ENCODE measurements at places on chromosomes 1 and 21.
A peak's percentile ranks its signal among the peaks of the same experiment; 100 is the strongest.

- DNase-seq: no peak
These were observed 14.1 kb downstream of the DYRK3 start for GRCh38 chr1:206649261-206649921.

DNA sequence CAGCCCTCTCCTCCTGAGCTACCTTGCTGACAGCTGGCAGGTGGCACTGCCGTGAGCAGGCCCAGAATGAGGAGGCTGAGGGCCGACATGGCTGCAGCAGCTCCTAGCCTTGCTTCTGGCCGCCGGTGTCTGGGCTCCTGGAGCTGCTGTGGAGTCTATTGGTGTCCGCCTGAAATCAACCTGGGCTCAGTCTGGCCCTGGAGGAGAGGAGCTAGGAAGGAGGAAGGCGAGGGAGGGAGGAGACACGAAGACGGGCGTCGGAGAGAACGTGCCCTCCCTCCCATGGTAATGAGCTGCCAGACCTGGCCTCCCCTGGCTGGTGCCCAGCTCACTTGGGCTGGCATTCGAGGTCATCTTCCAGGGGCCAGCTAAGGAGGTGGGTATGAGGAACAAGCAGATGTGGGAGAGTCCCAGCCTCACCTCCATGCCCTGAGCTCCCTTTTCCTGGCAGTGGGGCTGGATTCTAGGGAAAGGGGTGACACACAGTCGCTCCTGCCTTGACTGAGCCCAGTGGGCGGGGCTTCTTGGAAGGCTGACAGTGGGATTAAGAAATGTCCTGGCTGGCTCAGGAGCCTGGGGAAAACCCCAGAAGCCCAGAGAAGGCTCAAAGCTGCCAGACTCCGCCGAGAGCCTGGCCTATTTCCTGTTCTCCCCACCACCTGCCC is at the start of gene PDZK1IP1:
TSS of gene PDZK1IP1 (minus strand) at position 193 of the 665 bp plus-strand sequence. CDS start at position 89, 104 bp downstream.
- DNase-seq: peak; percentile 80

DNA sequence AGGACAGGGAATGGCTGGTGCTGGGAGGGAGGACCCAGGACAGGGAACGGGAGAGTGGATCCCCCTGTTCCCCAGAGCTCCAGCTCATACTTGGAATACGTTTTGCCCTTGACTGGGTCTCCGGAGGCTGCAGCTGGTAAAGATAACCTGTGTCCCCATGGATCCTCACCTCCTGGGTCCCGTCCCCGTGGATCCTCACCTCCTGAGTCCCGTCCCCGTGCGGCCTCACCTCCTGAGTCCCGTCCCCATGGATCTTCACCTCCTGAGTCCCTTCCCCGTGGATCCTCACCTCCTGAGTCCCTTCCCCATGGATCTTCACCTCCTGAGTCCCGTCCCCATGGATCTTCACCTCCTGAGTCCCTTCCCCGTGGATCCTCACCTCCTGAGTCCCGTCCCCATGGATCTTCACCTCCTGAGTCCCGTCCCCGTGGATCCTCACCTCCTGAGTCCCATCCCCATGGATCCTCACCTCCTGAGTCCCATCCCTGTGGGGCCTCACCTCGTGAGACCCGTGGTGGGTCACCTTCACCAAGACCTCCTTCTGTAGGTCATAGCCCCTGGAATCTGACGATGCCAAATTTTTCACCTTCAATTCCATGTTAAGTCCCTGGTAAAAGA is 61.4 kb downstream of the SCCPDH start:
- no peak for DNase-seq

GRCh38 chr1:99447721-99448120 is 183.4 kb downstream of the PLPPR4 start:
- no peak for DNase-seq

- DNase-seq: no peak
These were observed 11.7 kb downstream of the ADAMTS1 start for GRCh38 chr21:26833460-26833939.

GRCh38 chr1:178551307-178551706 is 38.4 kb downstream of the TEX35 start:
- no peak for DNase-seq

- no peak for DNase-seq
These were observed 18.3 kb upstream of the S100A2 start for GRCh38 chr1:153583976-153584375.

- no peak for DNase-seq
These were observed 2.7 kb upstream of the MGST3 start for GRCh38 chr1:165628147-165628822.

DNA sequence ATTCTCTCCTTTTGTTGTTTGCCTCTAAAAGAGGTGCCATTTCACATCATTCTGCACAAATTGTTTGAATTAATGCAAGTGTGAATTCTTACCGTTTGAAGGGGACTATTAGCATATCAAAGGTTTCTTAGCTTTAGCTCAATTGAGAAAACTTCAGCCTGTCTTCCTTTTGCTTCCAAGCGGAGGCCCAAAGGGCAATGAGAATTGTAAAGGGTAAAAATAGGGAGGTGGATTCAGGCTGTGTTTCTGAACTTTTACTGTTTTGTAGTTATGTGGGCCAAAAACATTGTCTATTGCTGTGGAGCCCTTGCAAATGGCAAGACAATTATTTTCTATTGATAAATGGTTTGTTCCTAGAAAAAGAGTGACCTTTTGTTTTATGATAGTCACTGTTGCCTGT is 3.6 kb downstream of the ADGRL2 start:
- no peak for DNase-seq

GRCh38 chr1:204548265-204548664 is 32.1 kb downstream of the MDM4 start:
- DNase-seq: no peak

- DNase-seq: no peak
These were observed 15.6 kb upstream of the ATP1A1 start for GRCh38 chr1:116357487-116357886.

- DNase-seq: no peak
These were observed 51.2 kb upstream of the STUM start for GRCh38 chr1:226497276-226497833.

DNA sequence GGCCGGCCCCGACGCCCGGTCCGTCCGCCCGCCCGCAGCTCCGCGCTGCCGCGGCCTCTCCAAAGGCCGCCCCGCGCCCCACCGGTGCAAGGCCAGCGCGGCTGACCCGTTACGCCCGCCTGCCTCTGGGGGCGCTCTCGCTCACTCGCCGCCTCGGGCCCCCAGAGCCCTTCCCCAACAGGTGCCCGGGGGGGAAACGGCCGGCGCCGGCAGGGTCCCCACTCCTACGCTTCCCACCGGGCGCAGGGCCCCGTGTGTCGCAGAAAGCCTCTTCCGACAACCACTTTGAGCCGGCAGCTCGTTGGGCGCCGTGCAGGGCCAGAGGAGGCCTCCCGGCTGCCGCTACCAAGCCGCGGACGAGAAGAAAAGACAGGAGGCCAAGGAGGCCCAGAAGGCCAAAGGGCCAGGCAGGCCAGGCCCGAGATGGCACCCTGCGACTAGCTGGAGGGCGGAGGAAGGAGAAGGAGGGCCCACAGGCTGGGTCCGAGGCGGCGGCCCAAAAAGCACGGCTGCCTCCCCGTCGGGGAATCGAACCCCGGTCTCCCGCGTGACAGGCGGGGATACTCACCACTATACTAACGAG is 64.9 kb upstream of the FCGR2A start:
- no peak for DNase-seq

DNA sequence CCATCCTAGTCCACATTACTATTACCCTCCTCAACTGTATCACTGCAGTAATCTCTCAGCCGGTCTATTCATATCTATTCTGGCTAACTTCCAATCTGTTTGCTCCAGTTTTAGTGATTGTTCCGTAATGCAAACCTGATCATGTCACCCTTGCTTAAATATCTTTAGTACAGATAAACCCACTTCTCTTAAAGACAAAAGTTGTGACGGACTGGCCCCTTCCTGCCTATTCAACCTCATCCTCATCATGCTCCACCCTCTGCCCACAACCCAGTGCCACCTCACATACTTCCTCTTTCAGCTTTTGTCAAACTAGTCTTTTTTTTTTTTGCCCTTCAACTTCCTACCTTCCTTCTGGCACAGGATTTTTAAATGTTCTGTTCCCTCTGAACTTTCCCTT is 2.8 kb upstream of the C1orf162 start:
- DNase-seq: no peak

- no peak for DNase-seq
These were observed 34.5 kb downstream of the LHX4 start for GRCh38 chr1:180264595-180264994.

DNA sequence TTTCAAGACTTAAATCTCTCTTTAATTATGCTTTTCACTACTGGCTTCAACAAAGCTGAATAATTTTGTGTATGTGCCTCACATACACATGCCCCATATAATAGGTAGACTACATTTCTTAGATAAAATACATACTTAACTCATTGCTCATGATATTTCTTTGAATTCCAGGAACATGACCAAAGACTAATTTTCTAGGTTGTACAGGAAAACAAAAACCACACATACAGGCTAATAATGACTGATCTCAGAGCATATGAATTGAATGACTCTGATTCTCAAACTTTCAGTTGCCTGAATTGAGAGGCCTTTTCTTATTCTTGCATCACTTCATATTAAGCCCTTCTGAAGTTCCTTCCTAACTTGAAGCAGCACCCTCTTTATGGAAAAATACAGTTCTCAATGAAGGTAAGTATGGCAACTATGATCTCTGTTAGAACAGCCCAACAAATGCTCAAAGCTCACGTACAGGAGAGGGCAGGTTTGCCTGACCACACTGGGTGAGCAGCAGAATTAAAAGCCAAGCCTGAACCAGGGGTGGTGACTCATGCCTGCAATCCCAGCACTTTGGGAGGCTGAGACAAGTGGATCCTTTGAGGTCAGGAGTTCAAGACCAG is 22.6 kb upstream of the UAP1 start:
- no peak for DNase-seq

GRCh38 chr1:162855461-162856150 is 5.4 kb downstream of the CCDC190 start:
- DNase-seq: no peak

GRCh38 chr1:114251573-114251939 is 97.9 kb upstream of the SYT6 start:
- DNase-seq: no peak

- DNase-seq: no peak
These were observed 22.3 kb downstream of the FOXJ3 start for GRCh38 chr1:42312576-42313212.

DNA sequence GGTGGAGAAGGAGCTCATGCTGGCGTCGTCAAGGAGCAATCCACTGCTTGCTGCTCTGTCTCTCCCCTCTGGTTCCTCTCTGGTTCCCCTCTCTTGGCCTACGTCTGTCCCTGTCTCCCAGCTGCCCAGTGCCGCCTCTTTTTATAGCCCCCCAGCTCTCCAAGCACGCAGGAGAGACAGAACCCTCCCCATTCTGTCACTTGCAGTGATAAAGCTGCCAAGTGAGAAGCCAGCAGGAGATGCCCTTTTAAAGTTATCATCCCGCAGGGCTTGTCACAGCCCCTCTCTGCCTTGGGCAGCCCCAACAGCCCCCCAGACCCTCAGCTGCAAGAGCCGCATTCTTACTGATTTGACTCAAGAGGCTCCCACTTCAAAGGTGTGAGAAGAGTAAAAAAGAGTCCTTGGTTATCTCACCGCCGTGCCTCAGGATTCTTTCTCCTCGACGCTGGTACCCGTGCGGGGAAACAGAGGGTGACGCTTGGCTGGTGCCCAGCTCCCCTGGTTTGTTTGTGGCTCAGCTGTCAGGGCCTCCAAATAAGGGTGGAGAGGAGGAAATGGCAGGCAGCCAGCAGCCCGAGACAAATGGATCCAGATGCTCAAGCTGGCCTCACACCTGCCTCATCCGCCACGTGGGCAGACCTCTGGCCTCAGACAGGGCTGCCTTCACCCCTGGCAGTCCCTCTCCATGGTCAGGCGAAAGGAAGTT is at the start of gene NPPA:
TSS of gene NPPA (minus strand) at position 117 of the 706 bp plus-strand sequence. CDS start at position 18, 99 bp downstream.
- peak; percentile 93 for DNase-seq

GRCh38 chr1:232596666-232597303 is 33.1 kb downstream of the SIPA1L2 start:
- DNase-seq: no peak

DNA sequence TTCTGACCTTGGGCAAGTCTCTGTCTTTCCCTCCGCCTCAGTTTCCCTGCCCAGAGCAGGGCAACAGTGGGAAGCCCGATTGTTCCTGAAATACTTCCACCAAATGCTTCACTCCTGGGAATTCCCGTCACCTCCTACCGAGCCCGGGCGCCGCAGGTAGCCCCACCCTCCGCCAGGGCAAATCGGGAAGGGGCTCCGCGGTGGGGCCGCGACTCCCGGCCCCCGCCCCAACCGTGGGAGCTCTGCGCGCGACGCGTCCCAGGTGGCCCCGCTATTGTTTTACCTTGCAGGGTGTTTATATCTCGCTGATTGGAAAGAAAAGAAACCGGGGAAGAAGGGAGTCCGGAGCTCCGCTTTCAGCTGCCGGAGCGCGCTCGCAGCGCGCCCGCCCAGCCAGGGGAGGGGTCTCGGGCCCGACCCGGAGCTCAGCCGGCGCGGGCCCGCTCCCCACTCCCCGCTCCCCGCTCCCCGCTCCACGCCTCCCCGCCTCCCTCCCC is 407 bp downstream of the IGSF3 start:
- DNase-seq: no peak

GRCh38 chr1:61951731-61952580 is 209.7 kb downstream of the PATJ start:
- no peak for DNase-seq

GRCh38 chr1:116814926-116815723 is 60.9 kb downstream of the CD2 start:
- no peak for DNase-seq

GRCh38 chr1:230286166-230286889 is 139.8 kb downstream of the PGBD5 start:
- DNase-seq: no peak

DNA sequence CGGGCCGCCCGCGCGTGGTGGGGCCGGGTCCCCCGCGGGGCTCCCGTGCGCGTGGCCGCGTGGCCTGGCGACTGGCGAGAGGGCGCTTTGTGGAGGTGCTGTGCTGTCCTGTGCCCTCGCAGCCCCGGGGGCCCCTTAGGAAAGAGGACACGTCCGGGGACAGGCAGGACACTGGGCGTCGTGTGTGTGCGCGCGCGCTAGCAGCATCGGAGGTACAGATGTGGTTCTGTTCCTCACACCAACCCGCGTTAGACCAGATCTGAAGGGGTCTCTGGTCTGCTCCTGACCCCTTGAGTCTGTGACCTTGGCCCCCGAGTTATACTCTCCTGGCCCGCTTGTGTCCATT is 489 bp downstream of the ACTN2 start:
- DNase-seq: no peak

GRCh38 chr1:21313203-21313885 is 23.1 kb upstream of the ECE1 start:
- DNase-seq: no peak

All from NCI-H2029 (cell line).